ENCODE measurements at places on chromosomes 3 and 15.

DNA sequence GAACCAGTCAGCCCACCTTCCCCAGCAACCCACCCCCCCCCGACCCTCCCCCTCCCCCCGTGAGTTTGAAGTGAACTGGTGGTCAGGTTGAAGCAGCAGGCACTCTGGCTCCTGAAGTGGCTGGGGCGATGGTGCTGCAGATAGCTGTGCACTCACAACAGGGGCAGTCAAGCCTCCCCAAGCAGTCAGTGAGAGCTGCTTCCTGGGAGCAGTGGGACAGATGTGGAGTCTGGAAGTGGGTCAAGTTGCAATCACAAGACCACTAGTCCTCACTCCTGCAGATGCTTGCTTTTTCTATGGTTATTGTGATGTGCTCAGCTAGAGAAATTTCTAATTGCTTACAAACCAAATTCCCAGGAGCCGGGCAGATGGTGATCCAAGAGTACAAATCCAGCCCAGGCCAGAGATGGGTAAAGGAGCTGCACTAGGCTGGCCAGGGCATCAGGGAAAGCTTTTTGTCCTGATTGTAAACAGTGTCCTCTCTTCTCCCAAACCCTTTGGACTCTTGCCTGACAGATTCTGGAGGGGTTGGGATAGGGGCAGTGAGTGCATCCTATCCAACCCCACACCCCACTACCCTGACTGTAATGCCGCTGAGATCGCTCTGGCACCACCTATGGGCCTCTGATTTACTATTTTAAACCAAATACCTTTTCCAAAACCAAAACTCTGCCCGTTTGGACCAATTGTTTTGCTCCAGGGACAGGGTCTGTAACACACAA is 9.8 kb upstream of the CLPX start:
- DNase-seq, result no peak

DNA sequence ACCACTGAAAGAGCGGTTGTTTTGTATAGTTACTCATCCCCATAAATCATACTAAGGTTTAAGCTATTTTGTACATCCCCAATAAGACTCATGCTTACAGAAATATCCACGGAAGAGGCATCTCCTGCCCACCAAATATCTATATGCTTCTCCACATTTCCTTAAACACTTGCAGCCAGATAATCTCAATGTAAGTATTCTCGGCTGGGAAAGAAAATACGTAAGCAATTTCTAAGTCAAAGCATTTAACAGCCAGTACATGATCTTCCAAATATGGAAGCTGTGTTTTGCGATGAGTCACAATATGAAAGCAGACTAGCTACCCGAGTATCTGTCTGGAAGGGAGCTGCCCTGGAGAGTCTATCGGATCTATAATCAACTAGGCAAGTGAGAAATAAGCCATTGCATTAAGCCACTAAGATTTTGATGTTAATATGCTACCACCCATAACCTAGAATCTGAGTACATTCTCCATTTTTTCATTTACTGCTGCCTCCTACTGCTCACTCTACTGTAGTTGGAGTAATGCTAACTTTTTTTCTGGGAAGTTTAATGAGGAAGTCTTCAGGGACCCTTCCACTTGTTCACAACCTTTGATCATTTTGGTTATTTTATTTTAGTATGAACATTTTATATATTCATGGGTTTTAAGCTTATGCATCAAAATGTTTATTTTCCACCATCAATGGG is 26.9 kb upstream of the ZMAT3 start:
- DNase-seq, result no peak

DNA sequence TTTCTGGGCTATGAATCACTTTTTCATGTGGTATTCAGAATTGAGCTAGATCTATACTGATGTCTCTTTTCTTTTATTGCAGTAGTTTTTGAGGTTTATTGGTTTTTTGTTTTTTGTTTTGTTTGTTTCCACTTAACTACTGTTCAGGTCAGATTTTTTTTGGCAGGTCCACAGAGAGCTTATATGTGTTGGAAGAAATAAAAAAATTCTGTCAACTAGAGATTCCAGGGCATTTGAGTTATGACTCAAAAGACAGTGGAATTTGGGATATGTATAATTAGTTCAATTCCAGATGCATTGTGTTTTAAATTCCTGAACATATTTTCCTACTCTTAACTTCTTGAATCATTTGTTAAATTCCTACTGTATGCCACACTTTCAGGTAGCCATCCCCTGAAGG is 727.2 kb downstream of the SI start:
- DNase-seq, result no peak

DNA sequence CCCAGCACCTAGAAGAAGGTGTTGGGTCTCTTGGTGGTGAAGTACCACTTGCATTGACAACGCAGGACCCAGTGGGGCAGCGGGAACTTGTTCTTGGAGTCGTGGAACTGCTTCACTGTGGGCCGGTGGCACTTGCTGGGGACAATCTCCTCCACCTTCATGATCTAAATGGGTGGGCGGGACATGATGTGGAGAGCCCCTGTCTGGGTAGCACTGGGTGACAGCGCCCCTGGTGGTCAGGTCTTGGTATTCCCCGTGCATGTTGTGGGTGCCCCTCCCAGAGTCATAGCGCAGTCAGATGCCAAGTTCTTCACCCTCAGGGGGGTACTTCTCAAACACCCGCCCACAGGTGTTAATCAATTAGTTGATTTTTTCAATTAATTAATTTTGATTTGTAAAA is 60.2 kb downstream of the AGBL1 start:
- DNase-seq, result no peak

- DNase-seq, result no peak
Measured at GRCh38 chr15:91534235-91534634, 319.3 kb upstream of the SLCO3A1 start.

- no peak for DNase-seq
Measured at GRCh38 chr3:65402597-65402996, 636.1 kb downstream of the MAGI1 start.

GRCh38 chr3:111081008-111081545 is 9.5 kb downstream of the NECTIN3 start:
- DNase-seq, result no peak
